ENCODE measurements at places on chromosomes 3 and 15. TPM values are rescaled to one million over a fixed set of nuclear protein-coding genes. Genes with fewer than 3 reads are reported as not detected.

DNA sequence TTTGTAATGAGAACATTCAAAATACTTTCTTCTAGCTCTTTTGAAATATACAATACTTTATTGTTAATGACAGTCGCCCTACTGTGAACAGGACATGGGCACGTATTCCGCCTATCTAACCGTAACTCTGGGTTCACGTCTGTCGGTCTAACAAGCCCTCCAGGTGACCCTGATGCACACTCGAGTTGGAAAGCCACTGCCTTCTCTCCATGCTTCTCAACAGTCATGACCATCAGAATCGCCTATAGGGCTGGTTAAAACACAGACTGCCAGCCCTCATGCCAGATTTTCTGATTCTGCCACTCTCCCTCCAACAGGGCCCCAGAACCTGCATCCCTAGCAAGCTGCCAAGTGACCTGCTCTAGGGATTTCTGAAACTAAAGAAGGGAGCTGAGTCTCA, 140.2 kb downstream of the FOXP1 start:
- no peak for DNase-seq

- peak; percentile 75 for DNase-seq
Observed at GRCh38 chr15:57861034-57861638, 154.6 kb downstream of the POLR2M start.

DNA sequence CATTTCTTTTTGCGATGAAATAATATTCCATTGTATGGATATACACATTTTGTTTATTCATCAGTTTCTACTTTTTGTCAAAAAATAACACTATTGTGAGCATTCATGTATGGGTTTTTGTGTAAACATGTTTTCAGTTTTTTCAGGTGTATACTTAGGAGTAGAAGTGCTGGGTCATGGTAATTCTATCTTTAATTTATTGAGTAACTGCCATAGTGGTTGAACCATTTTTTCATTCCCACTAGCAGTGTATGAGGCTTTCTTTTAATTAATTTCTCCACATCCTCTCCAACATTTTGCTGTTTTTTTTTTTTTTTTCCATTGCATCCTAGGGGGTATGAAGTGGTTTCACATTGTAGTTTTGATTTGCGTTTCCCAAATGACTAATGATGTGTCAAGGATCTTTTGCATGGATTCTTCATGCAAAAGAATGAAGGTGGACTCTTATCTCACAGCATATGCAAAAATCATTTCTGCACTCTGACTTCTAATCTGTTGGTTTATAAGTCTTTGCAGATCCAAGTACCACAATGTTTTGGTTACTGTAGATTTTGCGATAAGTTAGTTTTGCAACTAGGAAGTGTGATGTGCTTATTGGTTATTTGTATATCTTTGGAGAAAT, 12.6 kb downstream of the ATP2C1 start:
- no peak for DNase-seq

DNA sequence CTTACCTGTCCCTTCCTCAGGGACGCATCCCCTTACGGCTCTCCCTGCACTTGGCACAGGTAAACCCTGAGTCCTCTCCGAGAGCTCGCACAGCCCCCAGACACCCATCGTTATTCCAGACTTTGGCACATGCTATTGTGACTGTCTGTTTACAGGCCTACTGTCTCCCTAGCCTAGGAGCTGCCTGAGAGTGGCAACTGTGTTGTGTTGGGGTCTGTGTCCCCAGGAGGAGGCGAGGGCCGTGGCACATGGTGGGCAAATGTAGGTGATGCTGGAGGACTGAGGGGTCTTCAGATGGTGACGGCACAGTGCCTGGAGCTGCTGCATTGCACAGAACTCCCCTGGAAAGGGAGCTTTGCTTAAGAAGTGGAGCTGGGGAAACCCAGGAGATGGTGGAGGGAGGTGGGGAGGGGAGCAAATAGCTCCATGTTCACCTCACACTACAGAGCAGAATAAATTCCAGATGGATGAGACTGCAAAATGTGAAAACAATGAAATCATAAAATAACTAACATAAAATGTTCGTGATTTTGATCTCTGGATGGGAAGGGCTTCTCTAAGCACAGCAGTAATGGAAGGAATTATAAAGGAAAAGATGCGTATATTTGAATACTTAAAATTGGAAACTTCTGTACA, 96.5 kb downstream of the SMAD6 start:
- no peak for DNase-seq

- DNase-seq, result no peak
Observed at GRCh38 chr3:16460273-16460672, 53.2 kb downstream of the RFTN1 start.

GRCh38 chr3:121957674-121958415, 63.6 kb downstream of the SLC15A2 start:
- DNase-seq, result no peak

DNA sequence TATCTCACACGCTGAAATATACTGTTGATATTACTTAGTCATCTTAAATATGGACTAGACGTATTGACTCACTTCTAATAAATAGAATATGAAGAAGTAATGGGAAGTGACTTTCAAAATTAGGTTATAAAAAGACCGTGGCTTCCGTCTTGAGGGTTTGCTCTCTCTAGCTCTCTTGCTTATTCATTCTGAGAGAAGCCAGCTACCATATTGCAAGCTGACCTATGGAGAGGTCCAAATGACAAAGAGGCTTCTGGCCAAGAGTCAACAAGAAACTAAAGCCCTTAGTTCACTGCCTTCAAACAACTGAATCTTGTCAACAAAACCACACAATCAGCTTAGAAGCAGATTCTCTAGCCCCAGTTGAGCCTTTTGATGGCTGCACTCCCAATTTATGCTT, 46.1 kb downstream of the SLC9C1 start:
- DNase-seq, result no peak

DNA sequence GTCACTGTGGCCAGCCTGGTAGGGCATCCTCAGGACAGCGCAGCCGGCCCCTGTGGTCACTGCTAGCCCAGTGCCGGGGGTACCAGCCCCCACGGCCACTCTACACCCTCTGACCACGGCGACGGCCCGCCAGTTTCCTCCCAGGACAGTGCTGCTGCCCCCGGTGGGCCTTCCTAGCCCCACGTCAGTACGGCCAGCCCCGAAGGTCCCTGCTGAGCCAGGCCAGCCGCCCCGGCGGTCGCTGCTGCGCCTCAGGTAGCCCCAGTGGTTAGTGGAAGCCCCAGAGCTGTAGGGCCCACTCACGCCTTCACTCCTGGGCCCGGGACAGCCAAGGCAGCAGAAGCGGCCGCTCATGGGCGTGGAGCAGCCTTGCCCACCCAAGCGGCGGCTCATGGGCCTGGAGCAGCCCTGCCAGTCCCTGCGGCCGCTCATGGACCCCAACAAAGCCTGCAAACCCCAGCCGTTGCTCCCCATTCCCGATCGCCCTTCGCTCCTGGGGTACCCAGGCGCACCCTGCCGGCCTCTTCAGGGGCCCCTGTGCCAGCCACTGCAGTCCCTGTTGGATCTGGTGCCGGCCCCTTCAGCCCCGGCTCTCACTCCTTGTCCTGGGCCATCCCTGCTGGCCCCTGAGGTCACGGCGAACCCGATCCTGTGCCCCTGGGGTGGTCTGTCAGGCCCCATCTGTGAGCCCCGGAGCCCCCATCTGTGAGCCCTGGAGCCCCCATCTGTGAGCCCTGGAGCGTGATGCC, 9.5 kb upstream of the ROPN1B start:
- no peak for DNase-seq

- DNase-seq, result peak; percentile 32
Observed at GRCh38 chr15:77633134-77633912, 611 bp upstream of the LINGO1 start.

DNA sequence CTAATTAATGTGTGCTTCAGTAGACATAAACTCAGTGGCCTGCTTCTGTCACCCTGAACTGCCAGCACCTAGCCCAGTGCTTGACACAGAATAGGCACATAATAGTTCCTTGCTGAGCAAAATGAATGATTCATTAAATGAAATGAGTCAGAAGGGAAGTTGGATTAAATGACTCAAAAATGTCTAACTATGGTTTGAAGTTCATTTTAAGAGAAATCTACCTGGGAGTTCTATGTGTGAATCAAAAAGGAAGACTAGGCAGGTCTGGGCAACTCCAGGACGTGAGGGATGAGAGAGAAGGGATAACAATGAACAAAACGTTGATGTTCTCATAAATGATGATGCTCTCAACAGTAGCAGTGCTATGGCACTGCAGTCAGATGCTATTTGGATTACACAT, 175.0 kb downstream of the CFAP20DC start:
- DNase-seq, result no peak

DNA sequence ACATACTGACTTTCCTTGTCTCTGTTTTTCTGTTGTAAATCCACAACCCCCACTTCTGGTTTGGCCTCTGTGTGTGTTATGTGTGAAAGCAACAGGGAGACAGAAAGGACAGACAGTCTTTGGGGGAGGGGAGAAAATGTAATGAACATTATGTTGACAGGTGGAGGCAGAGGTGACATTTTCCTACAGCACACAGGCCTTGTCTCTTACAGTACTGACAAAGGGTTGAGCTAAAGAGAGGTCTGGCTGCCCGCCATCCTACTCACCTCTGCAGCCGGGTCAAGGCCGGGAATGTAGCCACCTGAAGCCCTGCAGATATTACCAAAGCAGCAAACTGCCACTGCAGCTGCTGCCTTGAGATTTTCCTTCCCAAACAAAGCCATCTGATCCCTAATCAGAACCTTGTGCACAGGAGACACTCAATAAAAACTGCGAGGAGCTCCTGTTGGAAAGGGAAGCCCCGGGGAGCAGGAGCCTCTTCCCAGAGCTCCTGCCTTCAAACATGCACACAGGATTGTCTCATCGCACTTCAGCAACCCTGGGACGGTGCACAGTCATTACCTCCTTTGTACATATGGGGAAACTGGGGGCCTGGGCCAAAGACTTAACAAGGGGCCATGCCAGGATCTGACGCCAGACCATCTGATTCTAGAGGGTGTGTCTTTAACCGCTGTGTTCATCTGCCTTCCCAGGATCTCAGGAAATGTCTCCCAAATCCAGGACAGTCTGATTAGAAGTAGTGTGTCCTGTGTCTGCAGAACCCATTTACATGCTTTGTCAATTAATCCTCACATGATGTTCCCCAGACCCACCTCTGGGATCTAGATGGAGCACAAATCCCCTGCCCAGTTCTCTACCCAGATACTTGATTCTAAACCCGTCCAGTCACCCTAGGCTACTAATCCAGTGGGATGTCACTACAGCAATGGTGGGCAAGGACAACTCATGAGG, 14.2 kb downstream of the MYO5C start:
- no peak for DNase-seq

GRCh38 chr3:188339410-188340295, 185.7 kb downstream of the LPP start:
- no peak for DNase-seq

GRCh38 chr15:76974456-76975036, 20.4 kb upstream of the PSTPIP1 start:
- no peak for DNase-seq

DNA sequence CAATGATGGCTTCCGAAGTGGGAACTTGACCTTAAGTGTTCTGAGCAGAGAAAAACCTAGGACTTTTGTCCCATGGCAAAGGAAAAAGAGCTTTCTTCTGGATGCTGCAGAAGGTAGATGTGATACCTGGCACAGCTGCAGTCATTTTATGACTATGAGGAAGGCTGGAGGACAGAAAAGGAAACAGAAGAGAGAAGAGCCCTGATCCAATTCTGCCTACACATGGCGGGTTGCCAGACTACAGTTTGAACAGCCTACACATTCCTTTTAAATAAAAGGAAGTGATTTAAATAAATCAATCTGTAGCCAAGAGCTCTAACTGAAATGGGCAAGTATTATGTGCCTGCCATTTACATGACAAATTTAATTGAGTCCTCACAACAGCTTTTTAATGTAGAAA, 43.6 kb upstream of the CHRNB4 start:
- DNase-seq, result no peak

- DNase-seq, result no peak
Observed at GRCh38 chr3:71240034-71240433, 343.5 kb downstream of the FOXP1 start.

DNA sequence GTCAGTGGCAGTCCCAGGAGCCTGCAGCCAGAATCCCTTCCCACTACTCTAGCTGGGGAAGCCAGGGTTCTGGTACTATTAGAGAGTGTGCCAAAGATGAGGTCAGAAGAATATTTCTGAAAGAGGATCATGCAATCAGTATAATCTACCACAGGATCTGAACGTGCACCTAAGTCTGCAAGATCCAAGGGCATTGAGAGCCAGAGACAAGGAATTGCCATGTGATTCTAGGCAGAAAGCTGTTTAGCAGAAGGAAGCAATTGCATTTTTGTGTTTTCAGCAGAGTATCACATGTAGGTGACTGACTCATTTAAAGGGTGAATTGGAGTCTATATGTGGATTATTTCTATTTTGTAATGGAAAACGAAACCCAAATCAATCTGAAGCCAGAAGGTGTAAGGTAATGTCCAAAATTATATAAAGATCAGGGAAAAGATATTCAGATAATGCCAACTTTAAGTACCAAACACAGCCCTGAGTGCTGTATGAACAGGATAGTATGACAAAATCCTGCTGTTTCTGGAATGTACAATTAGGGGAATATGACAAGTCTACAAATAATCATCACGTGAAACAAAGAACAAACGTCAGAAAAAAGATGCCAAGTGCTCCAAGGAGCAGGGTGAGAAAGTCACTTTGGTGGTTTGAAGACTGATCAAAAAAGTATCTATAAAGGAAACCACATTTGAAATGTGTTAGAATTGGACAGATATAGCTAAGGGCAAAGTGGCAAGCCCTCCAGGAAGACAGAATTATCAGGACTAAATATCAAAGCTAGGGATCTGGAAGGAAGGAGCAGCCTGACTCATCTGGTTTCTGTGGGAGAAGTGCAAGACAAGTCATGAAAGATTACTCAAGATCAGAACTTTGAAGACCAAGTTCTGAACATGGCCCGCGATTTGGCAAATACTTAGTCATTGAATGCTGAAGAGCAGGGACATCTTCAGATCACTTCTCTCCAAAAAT, 1036.6 kb downstream of the NTRK3 start:
- DNase-seq, result no peak

DNA sequence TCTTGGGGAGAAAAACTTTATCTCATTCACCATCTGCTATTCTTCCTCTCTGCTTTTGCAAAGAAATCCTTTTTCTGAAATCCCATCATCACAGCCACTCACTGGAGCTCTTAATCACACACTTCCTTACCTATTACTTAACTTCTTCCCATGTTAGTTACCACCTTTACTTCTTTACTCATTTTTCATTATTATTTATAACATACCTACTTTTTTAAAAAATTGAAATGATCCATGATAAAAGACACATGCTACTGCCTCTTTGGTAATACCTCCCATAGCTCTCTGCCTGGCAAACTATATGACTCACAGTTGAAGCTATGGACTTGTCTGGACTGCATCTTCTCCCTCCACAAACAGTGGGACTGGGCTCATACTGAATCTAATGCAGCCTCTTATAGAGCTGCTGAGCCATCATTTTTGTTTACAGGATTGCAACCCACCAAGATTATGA, 150.3 kb downstream of the TNIK start:
- no peak for DNase-seq

- DNase-seq, result no peak
Observed at GRCh38 chr15:68630836-68631235, 52.0 kb downstream of the CORO2B start.

The GATM gene
- polyA plus RNA-seq, result 1.0 TPM

The ZIC4 gene
- polyA plus RNA-seq, result not detected

The RBP2 gene
- polyA plus RNA-seq, result not detected

The C2CD4A gene
- polyA plus RNA-seq, result 0.14 TPM
